Activated CD8-positive, alpha-beta T cell treated with anti-CD3 and anti-CD28 coated beads, Interleukin-2, amount 10 ng/mL, durations not matched to agents 7 days and 5 days (primary cell): ENCODE measurements at places on chromosomes 2 and 18.
A peak's percentile ranks its signal among the peaks of the same experiment; 100 is the strongest.

DNA sequence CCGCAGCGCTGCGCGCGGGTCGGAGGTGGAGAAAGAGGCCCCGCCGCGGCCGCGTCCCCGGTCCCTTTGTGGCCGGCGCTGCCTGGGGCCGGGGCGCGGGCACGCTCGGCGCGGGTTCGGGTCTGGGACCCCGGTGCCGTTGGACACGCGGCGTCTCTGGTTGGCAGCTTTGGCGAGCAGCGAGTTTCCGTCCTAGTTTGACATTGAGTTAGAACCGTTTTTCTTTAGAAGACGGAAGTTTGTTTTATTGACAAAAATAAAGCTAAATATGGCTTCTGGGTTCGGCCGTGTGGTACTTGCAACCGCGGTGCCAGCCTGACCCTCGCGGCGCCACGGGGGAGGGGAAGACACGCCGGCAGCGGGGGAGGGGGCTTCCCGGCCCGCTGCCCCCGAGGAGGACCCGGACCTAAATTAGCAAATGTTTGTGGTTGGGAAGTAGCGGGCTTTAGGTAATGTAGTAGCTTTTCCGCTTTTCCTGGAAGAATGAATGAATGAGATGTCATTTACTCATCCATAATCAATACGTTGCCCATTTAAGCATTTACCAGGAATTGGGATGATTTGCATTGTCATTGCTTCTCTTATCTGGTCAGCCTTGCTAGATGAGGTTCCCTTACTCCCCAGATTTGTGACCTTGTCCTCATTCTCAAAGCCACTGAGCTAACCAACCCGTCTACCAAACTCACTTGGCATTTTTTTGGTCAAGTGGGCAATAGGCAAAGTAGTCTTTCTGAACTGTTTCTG, 530 bp downstream of the GALNT1 start:
- peak; percentile 38 for DNase-seq

- DNase-seq: no peak
Measured at GRCh38 chr2:2567776-2568175, 236.7 kb upstream of the MYT1L start.

GRCh38 chr2:72198532-72199241, 51.0 kb upstream of the CYP26B1 start:
- DNase-seq: no peak

DNA sequence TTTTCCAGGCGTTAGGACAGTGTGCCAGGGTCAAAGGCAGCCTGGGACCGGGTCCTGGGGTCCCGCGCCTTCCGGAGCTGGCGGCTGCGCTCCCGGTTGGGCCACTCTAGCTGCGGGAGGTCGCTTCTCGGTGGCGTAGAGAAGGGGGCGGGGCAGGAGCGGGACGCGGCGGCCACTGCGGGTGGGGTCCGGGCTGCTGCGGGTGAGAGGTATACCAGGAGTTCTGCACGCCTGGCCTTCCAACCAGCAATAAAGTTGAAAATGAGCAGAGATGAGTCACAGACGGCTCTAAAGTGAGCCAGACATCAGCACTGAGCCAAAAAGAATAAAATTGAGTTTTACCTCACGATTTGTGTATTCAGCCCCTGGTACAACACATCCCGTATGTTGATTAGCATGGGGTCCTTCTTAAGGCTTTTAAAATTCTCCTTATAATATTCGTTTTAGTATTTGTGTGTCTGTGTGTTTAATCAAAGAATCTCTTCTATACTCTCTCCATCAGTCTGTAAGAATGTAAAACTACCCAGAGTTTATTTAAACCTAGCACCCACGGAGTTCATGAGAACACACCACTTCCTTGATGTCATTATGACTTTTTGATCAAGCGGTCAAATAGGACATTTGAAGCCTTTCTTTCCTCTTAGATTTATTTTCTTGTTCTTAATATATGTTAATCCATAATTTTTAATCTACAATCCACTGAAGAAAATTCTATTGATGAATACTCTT, at the start of gene C1GALT1C1L:
Gene C1GALT1C1L (minus strand): TSS at position 108 of the 729 bp plus-strand sequence. CDS start 107 bp downstream, at position 1.
- no peak for DNase-seq

DNA sequence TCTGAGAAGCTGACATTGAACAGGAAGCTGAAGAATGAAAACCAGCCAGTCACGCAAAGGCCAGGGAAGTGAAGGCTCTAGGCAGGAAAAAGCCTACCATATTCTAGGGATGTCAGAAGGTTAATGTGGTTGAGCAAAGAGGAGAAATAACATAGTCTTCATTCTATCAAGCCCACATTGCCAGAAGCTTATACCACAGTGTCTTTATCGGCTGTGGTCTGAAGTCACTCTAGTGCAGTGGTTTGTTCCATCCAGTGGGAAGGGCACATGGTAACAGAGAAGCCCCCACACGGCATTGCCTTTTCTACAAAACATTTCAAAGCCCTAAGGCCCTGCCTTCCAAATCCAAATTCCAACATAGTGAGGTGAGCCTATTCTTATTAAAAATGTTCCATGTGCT, 311.3 kb downstream of the TNS1 start:
- no peak for DNase-seq

DNA sequence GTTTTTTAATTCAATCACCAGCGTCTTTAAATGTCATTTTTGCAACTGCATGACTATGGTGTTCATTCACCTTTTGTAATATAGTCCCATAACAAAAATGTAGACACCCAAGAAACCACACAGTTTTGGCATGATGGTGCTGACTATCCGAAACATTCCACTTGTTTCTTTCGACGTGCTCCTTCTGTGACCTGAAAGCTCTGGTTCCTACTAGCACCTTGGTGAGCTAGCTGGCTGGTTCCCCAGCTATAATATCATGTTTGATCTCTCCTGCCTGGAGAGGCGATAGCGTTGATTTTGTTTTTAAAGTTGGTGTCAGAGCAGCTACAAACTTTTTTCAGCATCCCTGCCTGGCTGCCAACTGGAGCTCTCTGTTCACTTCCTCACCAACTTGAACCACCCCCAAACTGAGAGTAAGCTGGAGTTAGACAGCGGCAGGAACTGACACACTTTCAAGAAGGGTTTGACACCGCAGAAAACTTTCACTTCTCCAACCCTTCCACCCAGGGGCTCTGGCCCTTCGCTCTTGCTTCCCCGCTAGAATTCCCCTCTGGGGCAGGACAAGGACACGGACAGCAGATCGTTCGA, 1.1 kb downstream of the ATAD2B start:
- peak; percentile 81 for DNase-seq

DNA sequence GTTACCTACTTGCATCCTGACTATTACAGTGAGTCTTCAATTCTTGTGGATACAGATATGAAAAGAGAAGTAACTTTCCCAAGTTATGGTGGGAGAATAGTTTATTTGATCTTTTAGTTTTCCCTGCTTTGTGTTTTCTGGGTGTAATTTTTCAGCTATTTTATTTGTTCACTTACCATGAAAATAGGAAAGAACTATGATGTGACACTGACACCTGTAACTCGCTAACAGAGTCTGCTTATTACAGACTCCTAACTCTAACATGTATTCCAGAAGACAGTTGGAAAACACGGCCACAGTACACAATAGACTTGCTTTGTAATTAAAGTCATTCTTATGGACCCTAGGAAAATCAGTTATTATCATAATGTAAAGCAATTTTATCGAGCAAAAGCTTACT, 323.2 kb downstream of the LRRTM1 start:
- DNase-seq: no peak

DNA sequence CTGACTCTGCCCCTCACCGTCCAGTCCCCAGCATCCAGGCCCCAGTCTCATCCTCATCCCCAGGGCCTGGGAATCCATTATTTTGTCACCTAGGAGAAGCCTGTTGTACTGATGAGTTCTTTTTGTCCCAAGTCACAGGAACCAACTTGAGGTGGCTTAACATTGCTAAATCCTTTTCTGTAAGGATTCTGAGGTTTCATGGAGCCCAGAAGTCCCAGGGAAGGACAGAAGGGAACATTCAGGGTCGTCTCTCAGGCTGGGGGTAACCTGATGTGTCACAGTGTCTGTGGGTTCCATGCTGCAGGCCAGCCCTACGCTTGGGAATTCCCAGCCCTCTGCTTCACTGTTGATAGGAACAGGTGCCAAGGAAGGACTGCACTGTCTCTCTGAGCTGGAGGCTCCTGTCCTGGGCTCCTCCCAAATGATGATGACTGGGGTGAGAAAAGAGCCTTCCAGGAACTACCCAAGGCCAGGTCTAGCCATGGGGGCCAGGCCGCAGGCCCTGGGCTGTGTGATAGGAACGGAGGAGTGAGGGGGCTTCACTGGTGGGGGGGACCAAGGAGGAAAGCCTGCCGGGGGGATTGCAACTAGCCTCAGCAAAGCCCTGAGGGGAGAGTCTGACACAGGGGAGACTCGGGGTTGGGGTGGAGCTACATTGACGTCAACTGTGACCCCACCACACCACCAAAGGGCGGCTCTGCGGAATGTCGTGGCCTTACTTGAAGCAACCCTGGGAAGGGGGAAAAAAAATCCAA, 145.7 kb downstream of the SMAD7 start:
- no peak for DNase-seq

DNA sequence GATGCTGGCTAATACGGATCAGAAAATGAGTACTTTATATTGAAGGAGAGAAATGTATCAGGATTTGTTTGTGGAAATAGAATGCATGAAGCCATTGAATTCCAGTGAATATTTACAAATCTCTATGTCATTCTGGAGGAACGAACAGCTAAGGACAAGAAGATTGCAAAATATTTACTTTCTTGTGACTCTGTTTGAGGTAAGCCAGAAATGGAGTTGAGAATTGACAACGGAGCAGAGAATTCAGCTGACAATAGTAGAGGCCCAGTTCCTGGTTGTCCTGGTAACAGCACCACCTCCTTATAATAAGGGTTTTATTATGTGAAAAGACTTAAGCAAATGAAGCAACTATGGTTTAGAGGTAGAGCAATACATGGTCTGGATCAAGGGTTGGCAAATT, 349.2 kb downstream of the ADCYAP1 start:
- no peak for DNase-seq

DNA sequence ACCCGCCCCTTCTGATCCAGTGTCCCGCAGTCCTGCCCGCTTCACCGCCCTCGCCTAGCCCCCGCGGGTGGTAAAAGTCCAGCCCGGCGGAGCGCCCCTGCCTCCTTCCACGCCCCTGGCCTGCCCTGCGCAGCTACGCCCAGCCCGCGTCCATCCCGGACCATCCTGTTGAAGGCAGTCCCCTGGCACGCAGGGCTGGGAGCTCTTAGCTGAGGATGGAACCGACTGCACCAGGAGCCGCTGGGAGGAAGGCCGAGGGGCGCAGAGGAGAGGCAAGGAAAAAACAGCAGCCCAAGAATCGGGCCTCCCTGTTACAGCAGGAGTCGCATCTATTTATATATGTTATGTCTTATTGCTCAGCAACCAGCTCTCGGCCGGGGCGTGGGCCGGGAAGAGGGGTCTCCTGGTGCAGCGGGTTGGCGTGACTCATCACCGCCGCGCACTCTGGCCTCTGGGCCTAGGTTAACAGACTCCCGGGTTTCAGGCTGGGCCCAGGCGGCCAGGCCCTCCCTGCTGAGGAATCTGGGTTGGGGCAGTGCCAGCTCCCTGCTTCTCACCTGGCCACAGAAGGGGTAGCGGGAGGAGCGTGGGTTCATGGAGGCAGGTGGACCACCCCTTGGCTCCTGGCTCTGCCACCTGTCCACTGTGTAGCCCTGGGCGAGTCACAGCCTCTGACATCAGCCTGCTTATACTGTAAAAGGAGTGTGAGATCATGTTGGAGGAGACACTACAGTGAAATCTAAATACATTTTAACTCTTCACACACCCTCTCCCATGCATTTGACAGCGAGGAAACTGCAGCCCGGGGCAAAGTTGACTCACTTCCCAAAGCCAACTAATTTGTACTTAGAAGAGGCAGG, 13.4 kb upstream of the MAP3K2 start:
- DNase-seq: no peak

GRCh38 chr2:86398500-86399474, 42.4 kb upstream of the KDM3A start:
- no peak for DNase-seq

GRCh38 chr2:84942964-84943421, 28.0 kb upstream of the KCMF1 start:
- no peak for DNase-seq

DNA sequence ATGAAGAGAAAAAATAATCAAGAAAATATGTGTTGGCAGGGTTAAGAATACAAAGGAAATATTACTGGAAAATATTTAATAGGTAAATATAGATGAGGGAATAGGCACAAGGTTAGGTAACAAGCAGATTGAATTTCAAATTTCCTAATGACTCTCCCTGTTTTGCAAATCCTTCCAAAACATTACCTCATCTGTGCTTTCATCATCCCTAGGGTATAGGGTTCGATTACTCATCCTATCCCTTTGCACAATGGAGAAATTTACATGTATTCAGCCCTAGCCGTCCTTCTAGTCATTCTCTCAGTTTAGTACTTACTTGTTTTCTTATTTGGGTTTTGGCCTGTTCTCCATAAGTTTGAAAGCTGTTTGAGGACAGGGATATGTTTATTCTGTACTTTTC, 864.6 kb upstream of the FSHR start:
- no peak for DNase-seq

DNA sequence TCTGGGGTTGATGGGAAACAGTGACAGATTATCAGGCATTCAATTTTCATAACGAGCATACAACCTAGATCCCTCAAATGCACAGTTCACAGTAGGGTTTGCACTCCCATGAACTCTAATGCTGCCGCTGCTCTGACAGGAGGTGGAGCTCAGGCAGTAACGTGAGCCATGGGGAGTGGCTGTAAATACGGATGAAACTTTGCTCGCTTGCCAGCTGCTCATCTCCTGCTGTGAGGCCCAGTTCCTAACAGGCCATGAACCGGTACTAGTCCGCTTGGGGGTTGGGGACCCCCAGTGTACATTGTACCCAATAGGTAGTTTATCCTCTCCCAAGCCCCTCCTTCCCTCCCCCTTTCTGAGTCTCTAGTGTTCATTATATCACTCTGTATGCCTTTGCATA, 94.6 kb downstream of the PTH2R start:
- DNase-seq: no peak

DNA sequence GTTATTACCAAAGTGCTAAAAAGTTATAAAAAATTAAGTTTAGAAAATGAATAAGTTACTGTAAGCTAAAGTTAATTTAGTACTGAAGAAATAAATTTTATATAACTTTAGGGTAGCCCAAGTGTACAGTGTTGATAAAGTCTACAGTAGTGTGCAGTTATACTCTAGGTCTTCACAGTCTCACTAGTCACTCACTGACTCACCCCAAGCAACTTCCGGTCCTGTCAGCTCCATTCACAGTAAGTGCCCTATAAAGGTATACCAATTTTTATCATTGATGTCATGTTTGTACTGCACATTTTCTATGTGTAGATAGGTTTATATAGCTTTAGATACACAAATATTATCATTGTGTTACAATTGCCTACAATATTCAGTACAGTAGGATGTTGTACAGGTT, 518.3 kb upstream of the PIK3C3 start:
- DNase-seq: no peak

- DNase-seq: no peak
Measured at GRCh38 chr2:126979039-126980003, 80.6 kb downstream of the TEX51 start.
